ENCODE measurements at places on chromosomes 16 and 17.

DNA sequence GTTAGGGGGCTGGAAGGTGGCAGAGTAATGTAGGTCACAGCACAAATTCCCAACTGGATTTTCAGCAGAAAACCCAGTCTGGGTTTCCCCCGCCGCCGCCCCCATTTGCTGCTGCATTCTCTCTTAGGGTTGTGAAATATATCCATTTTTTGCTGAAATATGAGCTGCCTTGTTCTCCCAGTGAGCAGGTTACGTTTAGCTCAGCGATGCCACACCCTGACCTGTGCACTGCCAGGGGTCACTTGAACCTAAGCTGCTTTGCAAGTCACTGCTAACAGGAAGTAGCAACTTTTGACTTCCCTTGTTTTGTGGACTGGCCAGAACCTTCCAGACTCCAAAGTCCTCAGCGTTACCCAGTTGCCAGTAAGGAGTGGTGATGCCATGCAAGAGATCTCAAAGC, 274.1 kb downstream of the CPPED1 start:
- no peak for DNase-seq

DNA sequence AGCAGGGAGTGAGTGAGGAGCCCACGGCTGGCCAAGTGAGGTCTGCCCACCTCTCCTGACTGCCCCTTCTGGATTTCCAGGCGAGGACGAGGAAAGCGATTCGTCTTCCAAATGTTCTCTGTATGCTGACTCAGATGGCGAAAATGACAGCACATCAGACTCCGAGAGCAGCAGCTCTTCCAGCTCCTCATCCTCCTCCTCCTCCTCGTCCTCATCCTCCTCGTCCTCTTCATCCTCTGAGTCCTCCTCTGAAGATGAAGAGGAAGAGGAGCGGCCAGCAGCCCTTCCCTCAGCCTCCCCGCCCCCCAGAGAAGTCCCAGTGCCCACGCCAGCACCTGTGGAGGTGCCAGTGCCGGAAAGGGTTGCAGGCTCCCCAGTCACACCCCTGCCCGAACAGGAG, 13.7 kb upstream of the HSD3B7 start:
- DNase-seq: no peak

- DNase-seq: peak; percentile 92
Observed at GRCh38 chr16:88437367-88437964, 15.6 kb upstream of the ZFPM1 start.

DNA sequence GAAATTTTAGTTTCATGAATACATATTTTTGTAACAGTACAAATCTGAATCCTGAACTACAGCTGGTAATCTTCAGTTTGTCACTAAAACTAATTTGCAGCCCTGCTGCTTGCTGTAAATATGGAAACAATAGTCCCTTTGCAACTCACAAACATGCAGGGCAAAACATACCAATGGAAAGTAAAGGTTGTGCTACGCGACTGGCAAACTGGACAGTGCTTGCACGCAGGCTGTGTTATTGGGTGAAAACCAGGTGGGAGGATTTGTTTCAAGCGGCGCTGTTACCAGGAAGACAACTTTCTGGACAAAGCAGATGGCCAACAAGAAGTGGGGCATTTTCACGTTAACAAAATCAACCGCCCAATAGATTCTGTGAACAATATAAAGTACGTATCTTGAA, 93.5 kb downstream of the CDYL2 start:
- no peak for DNase-seq

DNA sequence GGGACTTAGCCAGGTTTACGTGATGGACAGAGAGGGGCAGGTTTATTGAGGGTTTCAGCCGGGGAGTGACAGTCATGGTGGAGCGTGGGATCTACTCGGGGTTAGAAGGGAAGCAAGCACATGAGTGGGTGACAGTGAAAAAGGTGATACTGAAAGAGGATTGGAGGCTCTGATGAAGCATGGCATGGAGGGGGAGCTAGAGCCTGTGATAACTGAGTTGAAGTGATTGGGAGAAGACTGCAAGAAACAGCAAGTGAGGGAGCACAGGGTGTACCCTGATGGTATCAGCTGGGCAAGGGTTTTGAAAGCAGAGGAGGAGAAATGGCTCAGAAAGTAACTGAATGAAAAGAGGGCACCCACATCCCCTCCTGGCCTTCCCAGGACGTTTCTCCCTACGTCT, 6.7 kb upstream of the KSR1 start:
- DNase-seq: no peak

- DNase-seq: no peak
Observed at GRCh38 chr17:55690105-55690508, 32.6 kb downstream of the TMEM100 start.

DNA sequence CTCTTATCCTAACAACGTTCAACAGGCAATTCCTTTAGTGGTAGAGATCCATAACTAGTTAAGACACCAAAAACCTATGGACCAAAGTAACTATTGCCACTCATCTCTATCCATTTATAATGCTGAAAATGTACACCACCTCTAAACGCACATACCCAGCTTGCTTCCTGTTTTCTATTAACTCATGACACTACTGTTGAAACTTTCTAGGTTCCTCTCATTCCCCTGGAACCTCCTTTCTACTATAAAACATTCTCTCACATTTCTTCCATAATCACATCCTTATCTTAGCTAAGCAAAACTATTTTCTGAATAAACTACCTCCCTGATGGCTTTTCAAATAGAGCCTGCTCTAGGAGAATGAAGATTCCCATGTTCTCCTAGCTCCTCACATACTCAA, 42.9 kb upstream of the KSR1 start:
- DNase-seq: no peak

DNA sequence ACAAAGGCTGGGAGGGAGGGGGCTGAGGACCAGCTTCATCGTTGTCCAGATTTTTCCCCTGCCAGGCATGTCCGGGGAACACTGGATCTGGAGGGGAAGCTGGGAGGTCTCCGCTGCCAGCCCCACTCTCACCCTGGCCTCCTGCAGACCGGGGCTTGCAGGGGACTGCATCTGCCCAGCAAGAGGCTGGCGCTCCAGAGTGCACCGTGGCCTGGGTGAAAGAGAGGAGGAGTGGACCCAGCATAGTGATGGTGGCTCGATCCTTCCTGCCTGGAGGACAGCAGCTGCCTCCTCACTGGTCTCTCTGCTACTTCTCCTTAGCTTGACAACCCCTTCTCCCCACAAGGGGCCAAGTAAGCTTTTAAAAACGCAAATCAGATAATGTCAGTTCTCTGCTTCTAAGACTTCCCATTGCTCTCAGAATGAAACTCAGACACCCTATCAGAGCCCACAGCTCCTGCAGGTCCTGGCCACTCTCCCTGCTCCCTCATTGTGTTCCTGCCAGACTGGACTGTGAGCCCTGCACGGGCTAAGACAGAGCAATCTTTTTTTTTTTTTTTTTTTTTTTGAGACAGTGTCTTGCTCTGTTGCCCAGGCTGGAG, 15.0 kb downstream of the CPNE2 start:
- no peak for DNase-seq
